A172 (cell line): ENCODE measurements at places on chromosomes 3 and 15. TPM values are rescaled to one million over a fixed set of nuclear protein-coding genes. Genes with fewer than 3 reads are reported as not detected.

DNA sequence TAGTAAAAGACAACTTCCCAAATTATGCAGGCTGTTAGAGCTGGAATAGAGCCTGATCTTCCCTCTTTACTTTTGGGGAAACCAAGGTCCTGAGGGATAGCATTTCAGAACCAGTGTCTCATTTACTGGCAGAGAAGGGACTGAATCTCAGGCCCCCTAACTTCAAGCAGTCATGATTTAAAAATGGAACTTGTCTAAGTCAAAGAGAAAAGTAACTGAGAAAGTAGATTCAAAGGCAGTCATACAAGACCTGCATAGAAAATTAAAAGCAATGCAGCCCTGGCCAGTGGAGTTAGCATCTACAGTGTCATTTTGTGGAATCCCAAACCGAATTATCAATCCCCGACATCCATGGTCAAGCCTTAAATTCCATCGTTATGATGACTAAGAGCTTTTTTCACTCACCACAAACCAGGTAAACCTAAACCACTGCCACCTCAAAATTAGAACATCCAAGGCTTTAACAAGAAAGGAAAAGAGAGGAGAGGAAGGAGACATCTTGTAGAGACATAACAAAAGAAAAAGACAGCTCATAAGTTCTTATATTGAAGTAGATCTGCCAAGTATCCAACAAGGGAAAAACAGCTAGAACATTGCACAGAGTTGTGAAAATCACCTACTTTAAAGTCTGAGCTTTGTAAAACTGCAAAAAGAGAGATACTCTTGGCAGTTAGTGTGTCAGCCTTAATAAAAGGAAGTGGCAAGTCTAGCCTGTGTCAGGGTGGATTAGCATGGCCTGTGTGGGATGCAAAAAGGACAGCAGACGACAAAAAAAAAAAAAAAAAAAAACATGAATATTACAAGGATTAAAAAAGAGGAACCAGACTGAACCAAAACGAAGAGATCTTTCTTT, 54.1 kb upstream of the CCR2 start:
- DNase-seq, result no peak

DNA sequence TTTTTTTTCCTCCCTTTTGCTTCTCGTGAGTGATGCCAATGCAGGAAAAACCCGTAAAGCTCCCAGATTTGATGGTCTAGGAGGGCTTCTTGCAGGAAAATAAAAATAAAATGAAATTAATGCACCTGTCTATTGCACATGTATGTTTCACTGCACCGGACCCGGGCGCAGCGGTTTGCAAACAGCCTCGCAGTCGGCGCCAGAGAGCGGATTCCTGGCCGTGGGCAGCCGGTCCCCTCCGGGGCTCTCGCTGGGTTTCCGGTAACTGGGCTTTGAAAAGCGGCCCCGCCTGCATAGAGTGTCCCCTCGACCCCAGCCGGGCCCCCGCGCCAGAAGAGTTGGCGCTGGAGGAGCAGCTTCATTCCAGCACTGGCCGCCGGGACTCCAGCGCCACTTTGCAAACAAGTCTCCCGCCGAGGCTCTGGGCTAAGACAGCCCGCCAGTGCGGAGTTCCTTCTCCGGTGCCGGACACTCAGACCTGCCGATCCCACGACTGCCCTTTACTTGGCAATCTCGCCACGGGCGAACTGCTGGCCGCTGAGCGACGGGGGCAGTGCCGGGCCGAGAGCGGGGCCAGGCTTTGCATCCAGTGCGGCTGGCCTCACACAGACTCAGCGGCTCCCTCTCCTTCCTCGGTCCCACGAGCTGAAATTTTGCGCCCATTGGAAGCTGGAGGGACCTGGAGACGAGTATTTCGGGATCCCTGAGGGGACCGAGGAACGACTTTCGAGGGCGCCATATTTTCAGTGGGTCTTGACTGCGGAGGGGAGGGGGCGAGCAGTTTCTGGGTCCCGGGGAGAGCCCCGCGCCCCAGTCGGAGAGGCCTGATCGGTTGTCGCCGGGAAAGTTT, 225.9 kb upstream of the C2CD4B start:
- DNase-seq, result peak; percentile 8

- DNase-seq, result no peak
Measured at GRCh38 chr3:129958755-129959154, 15.8 kb upstream of the TRH start.

GRCh38 chr3:138440121-138440521, 5.7 kb downstream of the ESYT3 start:
- peak; percentile 28 for DNase-seq

- DNase-seq, result no peak
Measured at GRCh38 chr3:183114384-183115178, 15.3 kb upstream of the MCCC1 start.

DNA sequence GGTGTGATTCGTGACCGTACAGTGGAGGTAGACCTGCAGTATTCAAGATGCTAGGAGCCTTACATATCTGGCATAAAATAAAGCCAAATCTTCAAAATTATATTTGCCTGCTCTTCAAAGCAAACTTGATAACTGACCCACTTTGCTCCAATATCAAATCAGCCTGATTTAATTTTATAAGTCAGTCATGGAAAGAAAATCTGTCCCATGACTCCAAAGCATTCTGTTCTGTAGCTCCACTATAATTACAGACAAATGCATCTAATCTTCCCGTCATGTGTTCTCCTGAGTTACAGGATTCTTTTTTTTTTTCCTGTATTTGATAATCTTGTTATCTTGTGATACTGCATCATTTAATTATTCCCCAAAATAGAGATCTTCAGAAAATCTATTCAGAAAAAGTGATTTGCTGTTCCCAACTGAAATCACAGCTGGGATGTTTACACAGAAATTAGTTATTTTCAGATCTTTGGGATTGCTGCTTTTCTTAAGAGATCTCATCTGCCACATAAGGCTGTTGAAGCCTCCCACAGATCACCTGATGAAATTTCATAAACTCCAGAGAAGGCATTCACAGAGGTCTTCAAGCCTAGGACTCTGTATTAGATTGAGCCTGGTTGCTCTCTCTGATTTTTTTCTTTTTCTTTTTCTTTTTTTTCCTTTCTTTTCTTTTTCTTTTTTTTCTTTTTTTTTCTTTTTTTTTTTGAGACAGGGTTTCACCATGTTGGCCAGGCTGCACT, 27.2 kb downstream of the TIMP4 start:
- no peak for DNase-seq

- DNase-seq, result no peak
Measured at GRCh38 chr3:83941990-83942745, 1016.6 kb upstream of the CADM2 start.

DNA sequence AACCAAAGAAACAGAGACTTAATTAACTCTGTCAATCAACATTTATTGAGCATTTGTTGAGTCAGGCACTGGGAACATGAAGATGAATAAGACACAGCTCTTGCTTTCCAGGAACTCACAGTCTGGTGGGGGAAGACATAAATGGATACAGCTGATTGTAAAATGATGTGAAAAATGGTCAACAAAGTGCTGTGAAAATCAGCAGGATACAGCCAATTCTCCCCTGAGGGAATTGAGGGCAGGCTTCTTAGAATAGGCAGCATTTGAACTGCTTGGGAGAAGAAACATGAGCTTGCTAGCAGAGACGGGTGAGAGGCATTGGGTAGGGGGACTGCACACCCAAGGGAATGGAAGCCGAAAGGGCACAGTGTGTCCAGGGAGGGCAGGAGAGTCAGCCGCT, 41.1 kb downstream of the MFSD1 start:
- no peak for DNase-seq

GRCh38 chr3:99663977-99664376, 25.6 kb downstream of the COL8A1 start:
- no peak for DNase-seq

DNA sequence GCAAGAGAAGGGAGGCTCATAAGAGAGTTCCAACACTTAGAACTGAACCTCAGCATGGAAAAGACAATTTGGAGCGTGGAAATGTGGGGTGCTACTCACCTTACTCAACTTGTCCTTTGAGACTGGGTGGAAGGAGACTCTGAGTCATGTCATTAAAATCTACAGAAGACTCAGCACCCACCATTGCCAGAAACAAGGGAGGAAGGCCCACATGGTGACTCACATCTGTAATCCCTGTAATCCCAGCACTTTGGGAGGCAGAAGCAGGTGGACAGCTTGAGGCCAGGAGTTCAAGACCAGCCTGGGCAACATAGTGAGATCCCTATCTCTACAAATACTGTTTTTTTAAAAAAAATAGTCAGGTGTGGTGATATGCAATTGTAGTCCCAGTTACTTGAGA, 161.9 kb upstream of the UBE3A start:
- no peak for DNase-seq

ST6GAL1 gene
- total RNA-seq, result 5.3 and 9.4 TPM in 2 replicates

CNTN3 gene
- not detected in 2 replicates for total RNA-seq

GRAMD2A gene
- total RNA-seq, result 3.2 TPM in 1 of 2 replicates, not detected in the other

NDN gene
- not detected in 2 replicates for total RNA-seq

TFRC gene
- total RNA-seq, result 120 and 160 TPM in 2 replicates
